ENCODE measurements at places on chromosomes 3 and 15.

- no peak for DNase-seq
These were observed 290.8 kb downstream of the NFKBIZ start for GRCh38 chr3:102140116-102140515.

DNA sequence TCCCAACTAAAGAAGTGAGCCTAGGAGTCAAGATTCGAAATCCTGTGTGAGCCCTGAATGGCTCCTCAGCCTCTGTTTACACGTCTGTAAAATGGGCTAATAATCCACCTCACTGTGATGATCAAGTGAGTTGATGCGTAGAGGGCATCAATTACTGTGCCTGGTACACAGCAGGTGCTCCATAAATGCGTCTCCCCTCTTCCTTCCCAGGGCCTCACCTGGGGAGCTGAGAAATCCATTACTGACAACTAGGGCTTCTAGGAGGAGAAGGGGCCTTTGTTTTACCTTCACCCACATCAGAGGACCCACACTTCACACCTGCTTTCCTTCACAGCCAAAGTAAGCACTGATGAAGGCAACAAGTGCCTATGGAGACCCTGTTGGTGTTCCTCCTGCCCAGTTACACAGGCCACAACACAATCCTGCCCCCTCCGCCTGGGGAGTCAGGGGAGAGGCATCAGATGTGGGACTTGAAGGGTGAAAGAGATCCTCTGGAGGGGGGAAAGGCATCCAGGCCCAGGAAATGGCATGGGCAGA is 1.4 kb downstream of the CIB2 start:
- DNase-seq, result no peak

DNA sequence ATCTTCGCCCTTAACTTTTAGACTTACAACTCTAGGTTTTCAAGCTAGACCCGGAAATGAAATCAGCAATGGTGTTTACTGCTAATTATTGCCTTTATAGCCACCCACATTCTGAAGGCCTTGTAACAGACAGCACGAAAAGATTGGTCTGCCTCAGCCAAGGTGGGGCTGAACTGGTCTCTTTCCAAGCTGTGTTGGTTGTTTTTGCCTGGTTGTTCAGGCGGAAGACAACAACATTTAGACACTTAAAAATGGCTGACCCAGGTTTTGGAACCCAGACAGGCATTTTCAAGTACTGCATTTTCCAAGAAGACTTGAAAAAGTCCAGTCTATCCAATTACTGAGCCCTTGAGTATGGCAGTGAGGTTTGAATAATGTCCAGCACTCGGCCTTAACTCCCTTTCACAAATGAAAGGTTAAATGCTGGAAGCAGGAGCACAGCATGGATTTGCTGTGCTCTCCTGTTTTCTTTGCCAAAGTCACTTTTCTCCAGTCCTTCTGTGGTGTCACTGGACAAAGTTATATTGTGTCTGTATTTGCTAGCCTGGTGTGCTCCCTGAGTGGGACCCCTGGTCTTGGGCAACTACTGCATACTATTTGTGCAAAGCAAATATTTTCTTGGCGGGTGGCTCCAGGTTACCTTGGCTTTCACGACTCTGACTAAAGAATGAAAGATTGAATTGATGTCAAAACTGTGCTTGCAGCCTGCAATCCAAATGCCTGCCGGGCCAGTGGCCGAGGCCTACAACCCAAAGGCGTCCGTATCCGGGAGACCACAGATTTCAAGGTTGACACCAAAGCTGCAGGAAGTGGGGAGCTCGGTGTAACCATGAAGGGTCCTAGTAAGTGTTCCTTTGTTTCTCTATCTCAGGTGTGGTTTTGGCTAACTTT is 93.5 kb downstream of the FLNB start:
- no peak for DNase-seq

GRCh38 chr3:12062605-12063004 is 58.4 kb downstream of the SYN2 start:
- no peak for DNase-seq

DNA sequence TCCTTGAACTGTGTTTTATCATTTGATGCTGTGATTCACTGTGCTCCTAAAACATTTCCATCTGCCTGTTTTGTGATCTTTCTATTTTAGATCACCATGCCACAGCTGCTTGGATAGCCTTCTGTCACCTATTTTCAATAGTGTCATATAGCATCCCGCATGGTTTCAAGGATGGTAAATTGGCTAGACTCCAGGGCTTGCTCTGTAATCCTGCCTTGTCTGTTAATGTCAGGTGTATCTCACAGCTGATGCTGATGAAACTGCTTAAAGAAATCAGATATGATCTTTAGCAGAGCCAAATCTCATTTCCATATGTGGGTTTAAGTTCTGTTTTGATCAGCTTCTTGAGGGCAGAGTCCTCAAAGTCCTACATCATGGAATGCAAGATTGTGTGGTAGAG is 182.2 kb downstream of the UBE2E2 start:
- no peak for DNase-seq

Data from LoVo (cell line).